Activated CD8-positive, alpha-beta T cell treated with anti-CD3 and anti-CD28 coated beads, Interleukin-2, amount 10 ng/mL, durations not matched to agents 7 days and 5 days (primary cell): ENCODE measurements at places on chromosomes 11 and 22.

DNA sequence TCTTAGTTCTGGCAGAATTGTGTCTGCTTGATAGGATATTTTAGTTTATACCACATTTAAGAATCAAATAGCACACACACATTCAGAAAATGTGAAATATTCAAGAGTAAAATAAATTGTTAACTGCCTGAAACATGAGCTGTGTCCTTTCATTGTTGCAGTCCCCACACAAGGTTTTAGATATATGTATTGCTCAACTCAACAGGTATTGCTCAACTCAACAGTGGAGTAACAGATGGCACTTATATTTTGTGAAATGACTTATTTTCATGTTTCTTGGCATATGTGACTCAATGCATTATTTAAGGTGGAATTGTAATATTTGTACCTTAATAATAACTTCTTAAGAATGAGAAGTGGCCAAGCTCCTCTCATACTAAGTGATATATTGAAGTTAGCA, 760.3 kb downstream of the CNTN5 start:
- no peak for DNase-seq

DNA sequence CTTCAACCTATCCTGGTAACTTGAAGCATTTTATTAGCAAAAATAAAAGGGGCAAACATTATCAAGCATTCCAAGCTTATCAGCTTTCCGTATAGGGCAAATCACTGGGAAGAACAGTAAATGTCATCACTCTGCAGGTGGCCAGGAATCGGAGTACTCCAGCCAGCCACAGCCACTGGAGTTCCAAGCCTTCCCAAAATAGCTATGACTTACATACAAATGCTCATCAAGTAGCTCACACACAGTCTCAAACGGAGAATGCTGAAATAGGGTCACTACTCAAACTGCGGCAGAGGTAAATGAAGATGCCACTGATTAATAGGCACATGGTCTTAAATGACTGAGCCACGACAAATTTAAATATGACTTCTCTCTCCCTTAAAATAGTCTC, 2.1 kb downstream of the USP28 start:
- DNase-seq, result no peak

DNA sequence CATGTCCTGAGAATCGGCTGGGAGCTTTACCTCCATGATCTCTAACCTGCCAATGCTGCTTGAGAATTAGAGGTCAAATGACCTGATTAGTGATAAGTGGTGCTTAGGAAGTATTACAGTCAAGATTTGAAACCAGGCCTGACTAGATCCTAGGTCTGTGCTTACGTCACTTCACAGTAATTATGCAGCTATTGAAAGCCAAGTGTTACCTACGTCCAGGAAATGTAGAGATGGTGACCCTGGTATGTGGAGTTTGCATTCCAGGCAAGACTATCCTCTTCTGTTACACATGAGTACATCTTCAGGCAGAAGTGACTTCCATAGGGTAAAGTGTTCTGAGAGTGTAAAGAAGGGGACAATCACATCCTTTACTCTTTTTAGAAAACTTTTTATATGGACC, 530.4 kb upstream of the TENM4 start:
- no peak for DNase-seq

DNA sequence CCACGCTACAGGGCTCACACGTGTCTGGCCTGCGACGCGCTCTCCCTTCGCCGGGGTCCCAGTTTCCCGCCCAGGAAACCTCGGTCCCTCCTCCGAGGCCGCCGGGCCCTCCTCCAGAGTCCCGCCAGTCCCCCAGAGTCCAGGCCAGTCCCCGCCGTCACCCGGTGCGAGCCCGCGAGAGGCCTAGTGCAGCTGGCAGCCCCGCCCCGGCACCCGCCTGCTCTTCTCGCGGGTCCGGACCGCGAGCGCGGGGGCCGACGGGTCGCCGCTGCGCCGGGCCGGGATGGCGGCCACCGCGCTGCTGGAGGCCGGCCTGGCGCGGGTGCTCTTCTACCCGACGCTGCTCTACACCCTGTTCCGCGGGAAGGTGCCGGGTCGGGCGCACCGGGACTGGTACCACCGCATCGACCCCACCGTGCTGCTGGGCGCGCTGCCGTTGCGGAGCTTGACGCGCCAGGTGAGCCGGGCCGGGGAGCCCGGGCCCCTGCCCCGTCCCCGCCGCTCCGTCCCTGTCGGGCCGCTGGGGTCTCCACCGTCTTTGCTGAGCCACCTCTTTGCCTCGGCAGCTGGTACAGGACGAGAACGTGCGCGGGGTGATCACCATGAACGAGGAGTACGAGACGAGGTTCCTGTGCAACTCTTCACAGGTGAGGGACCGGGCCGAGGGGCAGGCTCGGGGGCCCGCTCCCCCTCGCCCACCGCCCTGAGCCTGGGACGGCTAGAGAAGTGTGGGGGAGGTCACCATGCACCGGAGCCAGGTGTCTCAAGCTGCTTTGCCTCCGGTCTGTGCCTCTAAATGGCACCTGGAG, at the start of gene PTPMT1:
PTPMT1 (plus strand) TSS at position 260 of the 809 bp plus-strand sequence; CDS start at position 284, 24 bp downstream.
- peak; percentile 74 for DNase-seq

DNA sequence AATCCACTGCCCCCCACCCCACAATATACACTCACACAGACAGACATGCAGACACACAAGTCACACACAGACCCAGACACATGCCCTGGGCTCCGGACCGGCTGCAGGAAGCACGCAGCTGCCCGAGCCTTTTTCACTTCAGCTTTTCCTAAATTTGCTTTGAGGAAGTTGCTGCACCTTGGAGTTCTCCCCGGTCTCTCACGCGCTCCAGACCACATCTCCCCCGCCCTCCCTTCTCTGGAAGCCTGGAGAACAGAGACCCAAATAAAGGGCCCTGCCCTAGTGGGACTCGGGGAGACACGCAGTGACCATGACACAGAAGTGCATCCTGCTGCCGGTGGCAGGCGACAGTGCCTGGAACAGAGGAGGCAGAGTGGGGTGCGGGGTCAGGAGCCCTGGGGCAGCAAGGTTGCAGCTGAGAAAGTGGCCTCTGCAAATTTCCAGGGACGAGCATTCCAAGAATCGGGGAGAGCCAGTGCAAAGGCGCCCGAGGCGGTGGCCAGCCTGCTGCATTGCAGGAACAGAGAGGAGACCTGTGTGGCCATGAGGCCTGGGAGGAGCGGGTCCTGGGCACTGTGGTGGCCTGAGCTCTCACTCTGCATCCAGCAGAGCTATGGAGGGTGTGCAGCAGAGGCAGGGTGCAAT, 19.1 kb downstream of the RPL3 start:
- DNase-seq, result no peak

GRCh38 chr11:120867531-120867930, 156.4 kb upstream of the TBCEL start:
- DNase-seq, result no peak

GRCh38 chr11:2299773-2300172, 1.9 kb downstream of the C11orf21 start:
- DNase-seq, result no peak
